Thyroid gland (tissue), 4 donors: ENCODE measurements at places on chromosomes 6 and 20. TPM values are rescaled to one million over a fixed set of nuclear protein-coding genes. Genes with fewer than 3 reads are reported as not detected.

The CLPSL1 gene
- total RNA-seq, result not detected

The FNDC11 gene
- total RNA-seq, result 0.89 TPM

The PDYN gene
- not detected for total RNA-seq

DNA sequence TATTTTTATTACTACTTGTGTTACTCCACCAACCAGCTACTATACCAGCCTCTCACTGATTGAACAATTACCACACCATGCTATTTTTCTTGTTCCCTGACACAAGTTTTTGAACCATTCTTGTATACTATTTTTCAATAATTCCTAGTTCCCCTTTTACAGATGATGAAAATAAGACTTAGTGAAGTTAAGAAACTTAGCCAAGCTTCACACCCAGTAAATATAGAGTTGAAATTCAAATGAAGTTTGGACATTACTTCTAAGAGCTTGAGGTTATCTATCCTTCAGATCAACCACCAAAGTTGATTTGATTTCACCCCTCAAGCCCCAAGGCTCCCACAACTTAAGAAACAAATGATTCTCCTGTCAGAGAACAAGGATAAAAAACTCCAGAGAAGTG lies 13.1 kb upstream of the BCAS1 start:
- DNase-seq, result no peak

DNA sequence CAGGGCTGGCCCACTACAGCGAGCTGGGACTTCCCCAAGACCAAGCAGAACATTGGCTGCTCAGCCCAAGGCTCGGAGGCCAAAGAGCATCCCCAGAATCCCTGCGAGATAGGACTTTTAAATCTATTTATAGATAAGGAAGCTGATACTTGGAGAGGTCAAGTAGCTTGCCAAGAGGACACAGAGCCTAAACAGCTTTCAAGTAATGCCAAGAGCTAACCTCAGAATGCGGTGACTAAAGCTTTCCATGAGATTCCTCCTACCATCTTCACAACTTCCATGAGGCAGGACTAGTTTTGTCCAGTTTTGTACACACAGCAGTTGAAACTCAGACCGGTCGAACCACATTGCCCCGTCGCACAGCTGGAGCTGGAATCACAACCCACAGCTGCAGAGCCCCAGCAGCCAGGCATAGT lies 168.1 kb upstream of the TOP1 start:
- no peak for DNase-seq

DNA sequence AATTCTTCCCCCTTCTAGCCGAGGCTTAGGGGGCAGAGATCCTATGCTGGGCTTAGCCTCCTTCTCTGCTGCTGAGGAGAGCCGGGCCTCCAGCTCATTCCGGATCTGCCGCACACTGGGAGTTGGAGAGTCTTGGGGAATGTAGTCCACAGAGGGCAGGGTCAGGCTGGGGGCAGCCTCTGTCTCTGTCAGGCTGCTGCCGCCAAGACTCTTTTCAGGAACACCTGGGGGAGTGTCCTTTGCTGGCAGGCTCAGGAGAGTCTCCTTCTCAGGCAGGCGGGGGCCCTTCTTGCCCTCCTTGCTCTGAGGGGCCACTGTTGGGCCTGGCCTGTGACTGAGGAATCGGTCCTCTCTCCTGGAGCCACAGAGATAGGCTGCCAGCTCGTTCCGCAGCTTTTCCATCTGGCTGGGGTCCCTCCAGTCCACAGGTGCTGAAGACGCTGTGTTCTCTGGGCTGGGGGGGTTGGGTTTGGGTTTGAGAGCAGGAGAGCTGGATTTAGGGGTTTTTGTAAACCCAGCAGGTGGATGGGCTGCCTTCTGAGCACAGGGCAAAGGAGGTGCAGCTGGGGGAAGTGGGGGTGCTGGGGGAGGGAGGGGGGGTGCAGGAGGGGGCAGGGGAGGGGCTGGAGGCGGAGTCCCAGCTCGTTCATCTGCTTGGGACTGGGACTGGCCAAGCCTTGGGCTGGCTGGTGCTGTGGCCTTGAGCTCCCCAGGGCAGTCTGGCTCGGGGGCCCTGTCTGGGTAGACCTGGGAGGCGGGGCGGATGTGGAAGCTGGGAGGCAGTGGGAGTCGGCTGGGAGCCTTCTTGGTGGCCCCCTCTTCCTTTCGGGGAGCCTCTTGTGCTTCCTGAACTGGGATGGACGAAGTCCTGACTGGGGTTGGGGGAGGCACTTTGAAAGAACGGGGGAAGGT lies 36.1 kb downstream of the C6orf132 start:
- DNase-seq, result peak; percentile 62

DNA sequence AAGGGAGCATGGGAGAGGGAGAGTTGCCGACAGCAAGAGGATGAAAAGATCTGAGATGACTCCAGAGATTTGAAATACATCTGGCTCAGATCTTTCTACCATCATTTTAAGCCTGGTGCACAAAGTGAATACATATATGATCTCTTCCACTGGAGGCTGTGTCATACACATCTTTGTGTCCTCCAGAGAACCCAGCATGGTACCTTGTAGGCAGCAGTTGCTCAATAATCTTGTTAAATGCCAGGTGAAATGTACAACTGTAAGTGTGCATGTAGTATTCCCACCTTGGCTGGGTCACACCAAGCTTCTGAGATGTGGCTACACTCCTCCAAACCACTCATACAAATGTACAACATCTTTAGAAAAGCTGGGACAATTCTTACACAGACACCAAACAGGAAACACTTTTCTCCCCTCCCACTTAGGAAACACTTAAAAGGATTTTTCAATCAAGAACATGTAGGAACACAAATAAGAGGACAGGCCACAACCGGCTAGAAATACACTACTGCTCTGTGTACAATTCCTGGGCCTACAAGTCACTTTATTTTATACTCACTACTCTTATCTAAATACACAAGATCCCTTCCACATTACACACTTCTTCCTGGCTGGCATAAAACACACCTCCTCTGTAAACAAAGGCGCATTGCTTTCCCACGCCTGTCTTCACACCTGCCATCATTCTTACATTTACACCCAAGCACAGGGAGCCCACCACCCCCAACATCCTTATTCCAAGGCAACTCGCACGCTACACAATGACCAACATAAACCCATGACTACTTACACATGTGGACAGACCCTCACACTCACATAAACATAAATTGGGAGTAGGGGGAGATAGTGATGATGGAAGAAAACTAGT lies 3.8 kb upstream of the IER3 start:
- DNase-seq, result no peak

- no peak for DNase-seq
These were observed 490.4 kb downstream of the FRK start for GRCh38 chr6:115570331-115570730.

DNA sequence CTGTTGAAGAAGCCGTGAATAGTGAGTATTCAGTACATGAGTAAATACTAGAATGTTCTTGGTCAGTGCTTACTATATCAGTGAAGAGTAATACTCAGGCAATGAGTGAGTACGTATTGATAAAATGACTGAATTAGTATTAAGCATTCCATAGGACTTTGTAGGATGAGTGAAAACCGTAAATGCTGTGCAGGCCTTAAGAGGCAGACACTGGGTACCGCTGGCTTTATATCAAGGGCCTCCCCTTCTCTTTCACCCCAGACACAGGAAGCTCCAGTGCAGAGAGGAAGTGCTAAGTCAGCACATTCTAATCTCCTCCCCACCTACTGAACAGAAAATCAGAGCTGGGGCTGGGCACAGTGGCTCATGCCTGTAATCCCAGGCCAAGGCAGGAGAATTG lies 24.2 kb downstream of the POFUT1 start:
- no peak for DNase-seq

DNA sequence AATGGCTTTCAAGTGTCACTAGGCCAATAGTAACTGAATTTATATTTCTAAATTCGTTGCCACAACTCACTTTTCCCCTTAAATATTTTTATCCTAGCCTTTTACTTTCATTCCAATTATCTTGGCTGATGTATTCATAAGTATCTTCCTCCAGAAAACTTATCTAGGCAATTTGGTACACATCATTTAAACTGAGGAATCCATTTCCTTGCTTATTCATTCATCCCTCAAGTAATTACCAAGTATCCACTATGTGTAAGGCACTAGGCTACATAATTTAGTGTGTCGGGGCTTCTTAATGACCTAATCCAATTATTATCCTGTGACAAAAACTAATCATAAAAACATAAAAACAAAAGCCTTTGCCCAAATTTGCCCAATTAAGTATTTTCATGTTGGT lies 258.3 kb upstream of the TCF21 start:
- no peak for DNase-seq

GRCh38 chr20:58611236-58612030 lies 39.6 kb upstream of the STX16 start:
- no peak for DNase-seq
